AML-193 (cell line): ENCODE measurements at places on chromosomes 5 and 9.
A peak's percentile ranks its signal among the peaks of the same experiment; 100 is the strongest.

DNA sequence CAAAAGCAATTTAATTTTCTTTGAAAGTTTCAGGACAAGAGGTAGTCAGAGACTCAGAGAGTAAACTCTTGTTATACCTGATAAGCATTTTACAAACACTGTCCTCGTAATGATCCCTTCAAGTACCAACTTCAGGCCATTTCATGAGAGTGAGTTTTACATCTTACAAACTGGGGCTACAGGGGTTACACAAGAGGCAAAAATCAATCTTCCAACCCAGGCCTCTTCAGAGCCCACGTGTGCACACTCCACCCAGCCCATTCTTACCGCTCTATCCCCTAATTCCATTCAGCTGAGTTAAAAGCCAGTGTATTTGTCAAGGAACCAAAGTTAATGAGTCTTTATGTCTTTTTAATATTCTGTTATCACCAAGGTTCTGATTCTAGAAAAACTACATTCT lies 46.5 kb downstream of the PSMB7 start:
- no peak for DNase-seq

GRCh38 chr5:37519304-37519703 lies 140.2 kb downstream of the WDR70 start:
- DNase-seq, result no peak

DNA sequence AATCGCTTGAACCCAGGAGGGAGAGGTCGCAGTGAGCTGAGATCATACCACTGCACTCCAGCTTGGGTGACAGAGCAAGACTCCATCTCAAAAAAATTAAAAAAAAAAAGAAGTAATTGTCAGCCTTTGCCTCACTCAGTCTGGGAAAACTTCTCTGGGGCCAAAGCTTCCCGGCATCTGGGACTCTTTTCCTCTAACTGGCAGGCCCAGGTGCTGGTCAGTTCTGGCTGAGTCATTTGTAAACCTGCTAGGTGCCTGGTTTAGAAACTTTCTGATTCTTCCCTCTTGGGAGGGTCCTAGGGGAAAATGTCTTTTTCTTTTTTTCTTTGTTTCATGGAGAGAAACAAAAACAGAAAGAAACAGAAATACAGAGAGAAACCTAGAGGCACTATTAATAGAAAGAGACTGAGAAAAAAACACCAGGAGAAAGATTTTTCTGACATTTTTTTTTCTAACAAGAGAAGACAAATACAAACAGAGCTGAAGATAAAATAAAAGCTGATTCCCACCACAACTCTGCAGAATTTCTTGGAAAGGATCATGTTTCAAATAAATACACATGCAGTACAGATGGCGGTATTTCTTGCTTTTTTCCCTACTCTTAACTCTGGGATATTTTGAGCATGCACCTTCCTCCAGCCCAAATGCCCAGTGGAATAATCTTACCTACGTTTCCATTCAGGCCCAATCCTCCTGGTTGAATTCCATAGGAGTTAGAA lies 22.1 kb upstream of the UBAP2 start:
- DNase-seq, result no peak

GRCh38 chr5:157952374-157952685 lies 93.4 kb upstream of the CLINT1 start:
- no peak for DNase-seq

GRCh38 chr9:112029921-112030444 lies 133.4 kb downstream of the UGCG start:
- DNase-seq, result no peak

DNA sequence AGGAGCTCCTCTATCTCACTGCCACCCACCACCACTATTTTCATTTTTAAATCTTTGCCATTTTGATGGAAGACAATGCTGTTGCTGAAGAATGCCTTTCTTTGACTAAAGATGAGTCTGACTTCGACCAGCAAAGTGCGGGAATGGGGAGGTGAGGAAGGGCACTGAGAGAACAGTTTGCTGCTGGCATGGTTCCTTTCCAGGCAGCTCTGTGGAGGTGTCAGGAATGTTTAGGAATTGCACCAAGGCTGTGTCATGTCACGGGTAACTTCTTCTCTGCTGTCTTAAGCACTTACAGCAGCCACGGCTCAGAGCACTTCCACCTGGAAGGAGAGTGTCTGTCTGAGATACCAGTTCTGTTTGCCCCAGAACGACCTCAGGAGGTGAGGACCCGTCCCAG lies 41.4 kb upstream of the SHB start:
- no peak for DNase-seq

GRCh38 chr9:85615792-85616191 lies 126.0 kb downstream of the AGTPBP1 start:
- DNase-seq, result no peak

GRCh38 chr5:159340511-159340910 lies 10.2 kb upstream of the IL12B start:
- DNase-seq, result no peak

DNA sequence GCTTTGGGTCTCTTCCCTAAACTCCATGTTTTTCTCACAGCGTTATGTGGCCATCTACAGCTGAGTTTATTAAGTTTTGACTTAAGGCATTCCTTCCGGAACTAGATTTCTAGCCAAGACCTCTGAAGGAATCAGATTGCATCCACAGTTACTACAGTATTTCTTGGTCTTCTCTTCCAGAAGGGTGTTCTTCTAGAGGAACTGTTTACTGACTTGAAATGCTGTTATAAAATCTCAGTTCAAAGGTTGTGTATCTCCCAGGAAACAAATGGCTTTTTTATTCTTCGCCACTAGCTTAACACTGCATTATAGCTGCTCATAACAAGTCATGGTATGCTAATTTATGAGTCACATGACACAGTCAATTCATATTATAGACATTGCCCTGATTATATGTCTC lies 55.3 kb upstream of the RAD23B start:
- no peak for DNase-seq

- no peak for DNase-seq
These were observed at the start of gene PAPPA for GRCh38 chr9:116153765-116154333. Gene PAPPA (plus strand): TSS chr9:116153791. CDS start chr9:116154173, 382 bp downstream.

- DNase-seq, result no peak
These were observed 740.5 kb upstream of the SEMA6A start for GRCh38 chr5:117315170-117315569.

GRCh38 chr5:164498438-164498837 lies 993.0 kb downstream of the MAT2B start:
- no peak for DNase-seq

GRCh38 chr5:29379619-29380018 lies 1813.9 kb upstream of the CDH6 start:
- no peak for DNase-seq

- no peak for DNase-seq
These were observed 324.8 kb downstream of the TMEM38B start for GRCh38 chr9:106019039-106019680.

DNA sequence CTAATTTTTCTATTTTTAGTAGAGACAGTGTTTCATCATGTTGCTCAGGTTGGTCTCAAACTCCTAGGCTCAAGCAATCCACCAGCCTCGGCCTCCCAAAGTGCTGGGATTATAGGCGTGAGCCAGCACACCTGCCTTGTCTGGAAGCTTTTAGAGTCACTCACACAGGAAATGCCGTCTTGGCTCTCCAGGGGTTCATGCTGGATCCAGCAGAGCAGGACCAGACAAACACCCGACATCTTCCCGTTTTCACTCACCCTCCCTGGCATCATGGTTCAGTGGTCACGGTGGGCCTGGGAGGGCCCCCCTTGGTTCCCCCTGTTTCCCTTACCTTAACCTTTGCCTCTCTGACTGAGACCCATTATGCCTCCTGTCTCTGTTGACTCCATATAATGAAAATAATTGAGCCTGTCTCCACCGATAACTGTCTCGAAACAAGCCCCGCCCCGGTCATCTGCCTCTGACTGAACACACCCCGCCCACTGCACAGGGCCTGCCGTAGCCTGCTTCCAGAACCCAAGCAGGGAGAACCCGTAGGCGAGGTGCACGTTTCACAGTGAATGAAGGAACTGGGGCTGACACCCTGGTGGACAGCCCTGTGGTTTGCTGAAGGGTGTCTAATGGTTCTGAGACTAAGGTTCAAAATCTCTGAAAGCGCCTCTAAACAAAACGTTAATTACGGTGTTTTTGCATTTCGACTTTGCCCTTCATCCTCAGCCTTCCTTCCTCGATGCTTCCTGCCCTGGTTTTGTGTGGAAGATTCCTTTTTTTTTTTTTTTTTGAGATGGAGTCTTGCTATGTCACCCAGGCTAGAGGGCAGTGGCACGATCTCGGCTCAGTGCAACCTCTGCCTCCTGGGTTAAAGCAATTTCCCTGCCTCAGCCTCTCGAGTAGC lies 39.7 kb upstream of the SPRY4 start:
- DNase-seq, result no peak

GRCh38 chr5:4124221-4124970 lies 528.8 kb downstream of the IRX1 start:
- no peak for DNase-seq

GRCh38 chr9:96245399-96245798 lies 56.6 kb downstream of the HSD17B3 start:
- DNase-seq, result no peak

DNA sequence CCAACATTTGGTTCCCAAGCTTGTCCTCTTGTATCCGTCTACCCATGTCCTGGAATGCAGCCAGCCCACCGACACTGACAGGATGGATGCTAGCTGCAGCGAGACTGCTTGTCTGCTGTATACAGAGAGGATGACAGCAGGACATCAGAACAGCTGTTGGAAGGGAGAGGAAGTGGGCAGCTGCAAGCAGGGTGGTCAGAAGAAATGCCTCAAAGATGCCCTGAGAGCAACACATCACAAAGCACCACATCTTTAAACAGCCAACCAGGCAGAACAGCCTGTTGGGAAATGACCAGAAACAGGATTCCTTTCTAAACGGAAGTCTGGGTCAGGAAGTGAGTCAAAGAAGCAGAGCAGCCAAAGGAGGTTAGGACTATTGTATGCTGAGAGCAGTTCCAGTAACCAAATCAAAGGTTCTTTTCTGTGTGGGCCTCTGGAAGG lies 219.1 kb downstream of the NDUFS4 start:
- DNase-seq, result peak; percentile 56
